ENCODE measurements at places on chromosomes 2 and 18.

DNA sequence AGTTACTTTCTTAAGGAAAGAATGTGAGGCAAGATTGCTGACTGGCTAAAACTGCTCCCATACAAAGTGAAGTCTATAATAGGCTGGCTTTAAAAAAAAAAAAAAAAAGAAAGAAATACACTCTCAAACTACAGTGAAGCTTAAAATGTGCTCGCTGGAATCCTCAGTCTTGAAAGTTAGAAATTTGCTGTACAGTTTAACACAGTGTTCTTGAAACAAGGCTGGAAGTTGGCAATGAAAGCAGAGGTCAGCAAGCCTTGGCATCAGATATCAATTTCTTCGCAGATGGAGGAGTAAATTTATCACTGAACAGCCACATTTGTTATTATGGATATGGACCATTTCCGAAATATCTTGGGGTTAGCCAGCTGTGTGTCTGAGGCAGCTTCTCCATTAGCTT is 392.9 kb downstream of the ZNF516 start:
- no peak for DNase-seq

GRCh38 chr2:38293152-38293865 is 83.8 kb downstream of the ATL2 start:
- DNase-seq = no peak

DNA sequence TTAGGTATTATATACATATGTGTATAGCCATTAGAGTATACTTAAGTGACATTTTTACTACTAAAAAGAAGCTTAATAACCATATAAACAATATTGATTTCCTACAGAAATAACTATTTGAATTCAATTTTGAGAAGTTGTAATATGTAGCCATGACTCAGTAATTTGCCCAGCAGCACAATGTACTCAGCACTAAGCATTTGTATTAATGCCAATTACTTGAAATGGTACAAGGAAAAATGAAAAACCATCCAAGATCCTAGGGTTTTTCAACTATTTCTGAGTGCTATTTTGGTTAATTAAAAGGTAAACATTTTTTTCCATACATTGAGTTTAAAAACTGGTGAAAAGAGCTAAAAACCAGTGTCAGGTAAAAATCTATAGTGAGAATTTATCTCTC is 324.0 kb downstream of the KCNJ3 start:
- no peak for DNase-seq

GRCh38 chr2:100320547-100321178 is 1.6 kb downstream of the LONRF2 start:
- no peak for DNase-seq

DNA sequence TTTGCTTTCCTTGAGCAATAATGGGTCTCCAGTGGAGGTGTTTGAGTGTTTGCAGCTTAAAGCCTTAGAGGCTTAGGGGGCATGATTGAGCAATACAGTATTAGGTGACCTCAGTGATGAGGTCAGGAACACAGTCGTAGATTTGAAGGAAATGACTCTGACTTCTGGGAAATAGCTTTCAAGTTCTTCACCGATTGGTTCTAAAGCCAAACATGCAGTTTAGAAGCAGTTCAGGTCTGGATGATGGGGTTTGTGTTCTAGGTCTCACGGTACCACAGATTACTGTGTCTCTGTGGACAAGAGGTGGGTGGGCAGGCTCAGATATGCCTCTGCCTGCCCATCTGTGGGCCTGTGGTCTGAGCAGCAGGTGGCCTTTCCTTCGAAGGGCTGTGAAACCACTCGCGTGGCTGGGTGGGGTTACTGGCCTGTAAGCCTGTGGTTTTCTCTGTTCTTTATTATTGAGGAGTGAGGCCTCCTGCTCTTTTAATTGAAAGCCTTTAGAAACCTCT is 7.8 kb downstream of the MTHFD2 start:
- DNase-seq = no peak

- DNase-seq = no peak
Observed at GRCh38 chr2:96489663-96490062, 15.5 kb downstream of the NEURL3 start.

- no peak for DNase-seq
Observed at GRCh38 chr2:175743011-175743410, 259.1 kb downstream of the LNPK start.

DNA sequence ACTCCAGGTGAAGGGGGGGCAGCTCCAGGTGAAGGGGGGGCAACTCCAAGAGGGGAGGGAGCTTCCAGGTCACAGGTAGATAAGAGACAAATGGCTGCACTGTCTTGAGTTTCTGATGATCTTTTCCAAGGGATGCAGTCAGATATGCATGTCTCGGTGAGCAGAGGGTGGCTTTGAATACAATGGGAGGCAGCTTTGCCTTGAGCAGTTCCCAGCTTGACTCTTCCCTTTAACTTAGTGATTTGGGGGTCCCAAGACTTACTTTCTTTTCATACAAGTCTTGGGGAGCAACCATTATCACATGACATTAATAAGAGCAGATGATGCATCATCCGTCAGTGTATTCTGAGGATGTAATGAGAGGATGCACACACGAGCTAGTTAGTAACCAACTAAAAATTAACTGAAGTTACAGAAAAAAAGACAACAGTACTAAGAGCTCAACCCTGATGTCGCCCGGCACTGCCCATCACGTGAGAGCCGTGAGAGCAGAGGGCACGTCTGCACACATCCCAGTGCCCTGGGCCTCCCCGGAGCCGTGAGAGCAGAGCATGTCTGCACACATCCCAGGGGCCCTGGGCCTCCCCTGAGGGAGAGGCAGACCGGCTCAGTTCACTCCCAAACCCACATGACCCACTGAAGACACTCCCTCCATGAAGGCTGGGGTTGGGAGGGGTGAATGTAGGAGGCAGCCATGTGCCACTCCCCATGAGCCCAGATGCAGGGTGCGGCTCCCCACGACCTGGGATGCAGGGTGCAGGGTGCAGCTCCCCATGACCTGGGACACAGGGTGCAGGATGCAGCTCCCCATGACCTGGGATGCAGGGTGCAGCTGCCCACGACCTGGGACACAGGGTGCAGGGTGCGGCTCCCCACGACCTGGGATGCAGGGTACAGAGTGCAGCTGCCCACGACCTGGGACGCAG is 39.4 kb downstream of the PXDN start:
- DNase-seq = no peak

GRCh38 chr18:11667578-11667977 is 21.5 kb upstream of the GNAL start:
- no peak for DNase-seq

DNA sequence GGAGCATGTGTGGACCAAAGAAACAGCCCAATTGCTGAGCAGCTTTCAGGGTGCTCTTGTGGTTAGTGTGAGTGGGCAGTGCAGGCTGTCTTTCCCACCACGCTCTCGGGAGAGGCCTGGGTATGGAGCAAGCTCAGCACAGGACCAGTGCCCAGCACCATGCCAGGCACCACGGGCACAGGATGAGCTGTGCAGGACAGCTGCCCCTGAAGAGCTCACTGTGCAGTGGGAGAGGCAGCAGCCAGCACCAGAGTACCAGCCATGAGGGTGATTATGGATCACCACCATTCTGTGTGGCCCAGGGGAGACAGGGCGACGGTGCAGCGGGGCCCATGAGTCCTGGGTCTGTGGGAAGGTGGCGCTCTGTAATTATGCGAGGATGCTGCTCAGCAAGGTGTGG is 29.7 kb upstream of the FAHD2A start:
- DNase-seq = no peak

DNA sequence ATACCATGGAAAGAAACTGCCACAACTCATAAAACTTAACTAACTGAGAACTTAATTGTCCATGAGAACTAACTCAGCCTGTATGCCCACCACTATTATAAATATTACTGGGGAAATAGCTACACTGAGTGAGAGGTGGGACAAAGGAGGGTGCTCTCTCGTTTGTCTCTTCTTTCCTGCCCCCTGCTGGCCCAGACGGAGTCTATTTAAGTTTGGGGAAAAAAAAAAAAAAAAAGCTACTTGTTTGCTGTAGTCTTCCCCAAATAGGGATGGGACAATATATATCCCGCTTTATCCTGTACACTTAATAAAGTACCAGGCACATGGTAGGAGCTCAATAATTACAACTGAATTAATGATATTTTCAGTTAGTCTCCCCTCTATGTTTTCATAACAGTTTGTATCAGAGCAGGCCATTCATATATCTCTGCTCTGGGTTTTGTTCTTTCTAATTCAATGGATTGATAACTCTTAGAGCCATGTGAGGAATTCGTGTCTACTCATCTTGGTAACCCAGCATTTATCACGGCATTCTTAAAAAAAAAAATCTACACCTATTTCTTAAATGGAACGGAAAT is 647.6 kb upstream of the PKDCC start:
- DNase-seq = no peak

GRCh38 chr18:78991446-78991845 is 11.8 kb downstream of the SALL3 start:
- DNase-seq = no peak

GRCh38 chr18:35050028-35050546 is 8.9 kb downstream of the MAPRE2 start:
- DNase-seq = no peak

DNA sequence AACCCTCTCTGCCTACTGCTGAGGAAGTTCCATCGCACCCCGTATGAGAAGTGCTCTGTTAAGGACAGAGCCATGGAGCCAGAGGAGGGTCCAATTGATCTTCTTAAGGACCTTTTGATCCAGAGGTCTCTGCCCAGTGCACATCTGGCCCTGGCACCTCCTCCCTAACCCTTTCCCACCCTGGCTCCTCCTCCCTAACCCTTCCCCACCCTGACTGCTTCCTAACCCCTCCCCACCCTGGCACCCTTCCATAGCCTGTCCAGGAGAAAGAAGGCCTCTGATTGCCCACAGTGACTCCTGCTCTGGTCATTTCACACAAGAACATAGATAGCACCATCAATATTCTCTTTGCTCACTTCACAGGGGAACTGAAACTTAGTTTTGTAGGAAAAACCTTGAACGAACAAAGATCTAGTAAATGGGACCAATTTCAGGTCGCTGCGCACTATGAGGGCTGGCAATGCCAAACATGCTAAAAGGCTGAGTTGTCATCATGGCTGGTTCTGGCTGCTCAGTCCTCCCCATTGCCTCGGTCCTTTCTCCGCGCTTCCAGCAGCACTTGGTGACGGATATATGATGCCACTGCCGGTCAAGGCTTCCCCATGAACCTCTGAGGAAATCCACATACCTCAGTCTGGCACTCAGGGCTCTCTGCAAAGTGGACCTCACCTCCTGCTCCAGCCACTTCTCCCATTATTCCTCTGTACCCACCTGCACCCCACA is 49.2 kb downstream of the PKDCC start:
- DNase-seq = no peak

DNA sequence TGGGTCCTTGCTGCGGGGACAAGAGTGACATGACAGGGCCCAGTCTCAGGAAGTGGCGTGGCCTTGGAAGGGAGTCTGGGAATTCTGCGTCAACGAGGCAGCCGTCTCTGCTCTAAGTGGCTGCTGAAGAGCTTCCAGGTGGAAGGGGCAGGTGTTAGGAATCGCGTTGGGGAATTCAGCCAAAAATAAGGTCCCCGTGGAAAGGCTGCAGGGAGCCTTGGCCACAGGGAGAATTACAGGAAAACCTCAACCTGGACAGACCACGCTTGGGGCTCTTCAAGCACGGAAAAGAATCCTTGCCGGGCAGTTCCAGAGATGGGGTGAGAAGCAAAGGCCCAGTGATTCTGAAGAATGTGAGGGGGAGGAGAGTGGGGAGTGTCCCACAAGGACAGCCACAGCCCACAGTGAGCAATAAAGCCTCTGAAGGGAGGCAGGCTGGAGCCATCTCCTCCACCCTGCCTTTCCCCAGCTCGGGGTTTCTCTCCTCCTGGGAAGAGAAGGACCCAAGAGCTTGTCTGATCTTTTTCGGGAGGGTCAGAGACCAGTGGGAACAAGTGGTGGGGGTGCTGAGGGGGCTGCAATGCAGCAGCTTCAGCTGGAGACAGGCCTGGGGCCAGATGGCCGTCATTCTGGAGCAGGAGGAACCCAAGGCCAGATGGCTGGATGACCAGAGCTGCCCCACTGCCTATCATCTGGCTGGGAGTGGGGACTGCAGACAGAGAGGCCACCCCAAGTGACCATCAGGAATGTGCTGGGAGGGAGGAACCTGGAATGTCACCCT is 106.4 kb upstream of the SMAD2 start:
- no peak for DNase-seq

- peak; percentile 64 for DNase-seq
Observed at GRCh38 chr18:23498877-23499276, 4.4 kb upstream of the RMC1 start.

DNA sequence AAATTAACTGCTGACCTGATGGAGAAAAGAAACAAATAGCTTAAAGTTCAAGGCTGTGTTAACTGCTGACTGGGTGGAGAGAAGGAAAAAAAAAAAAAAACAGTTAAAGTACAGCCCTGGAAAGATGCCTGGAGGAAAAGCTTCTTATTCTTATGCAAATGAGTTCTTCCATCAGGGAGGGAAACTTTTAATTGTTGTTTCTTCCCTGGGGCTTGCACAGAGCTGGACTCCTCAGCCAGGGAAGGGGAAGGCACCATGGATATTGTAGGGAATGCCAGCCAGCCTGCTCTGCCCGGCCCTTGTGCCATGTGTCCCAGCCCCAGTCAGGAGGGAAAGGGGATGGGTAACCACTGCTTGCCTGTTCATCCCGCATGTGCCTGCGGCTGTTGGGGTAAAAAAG is 833.1 kb upstream of the CRIM1 start:
- DNase-seq = no peak
